ENCODE measurements at places on chromosomes 3 and 15. TPM values are rescaled to one million over a fixed set of nuclear protein-coding genes. Genes with fewer than 3 reads are reported as not detected.

CYP8B1 gene
- not detected for total RNA-seq

CCNDBP1 gene
- total RNA-seq, result 61.8 TPM

HHLA2 gene
- total RNA-seq, result 1.1 TPM

ASB14 gene
- total RNA-seq, result not detected

RTP4 gene
- total RNA-seq, result 3.1 TPM

ZBBX gene
- not detected for total RNA-seq

STXBP5L gene
- not detected for total RNA-seq

ZNF385D gene
- not detected for total RNA-seq

TUSC7 gene
- not detected for total RNA-seq

DNA sequence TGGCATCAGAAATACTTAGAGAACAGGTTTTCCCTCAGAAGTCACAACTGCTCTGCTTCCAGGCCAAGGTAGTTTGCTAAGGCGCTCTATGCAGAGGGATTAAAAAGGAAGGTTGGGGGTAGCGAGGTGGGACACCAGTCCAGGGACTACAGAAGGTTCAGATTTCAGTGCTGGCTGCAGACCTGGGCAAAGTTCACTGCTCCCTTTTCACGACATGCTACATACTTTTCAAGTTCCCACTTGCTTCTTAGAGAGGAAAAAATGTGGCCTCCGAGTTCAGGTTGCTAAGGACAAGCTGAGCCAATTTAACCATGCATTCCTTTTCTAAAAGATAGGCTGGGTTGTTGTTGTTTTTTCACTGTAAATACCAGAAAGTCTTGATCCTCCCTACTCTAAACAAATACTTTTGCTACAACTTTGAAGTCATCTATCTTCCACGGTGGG lies 158.6 kb upstream of the NR2F2 start:
- no peak for DNase-seq

DNA sequence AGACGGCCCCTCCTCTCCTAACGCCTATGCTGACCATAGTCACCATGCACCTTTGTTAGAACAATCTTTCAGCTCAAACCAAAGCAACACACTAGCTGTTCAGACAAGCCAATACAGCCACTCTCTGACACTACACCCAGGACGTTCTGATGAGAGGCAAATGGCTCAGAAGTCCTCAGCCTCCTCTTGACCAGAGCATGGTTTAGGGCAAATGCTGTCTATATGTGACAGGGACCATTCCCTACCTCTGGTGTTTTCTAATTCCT lies 264.8 kb upstream of the HES1 start:
- DNase-seq, result no peak

- no peak for DNase-seq
These were observed 10.7 kb downstream of the ZXDC start for GRCh38 chr3:126464997-126465396.

GRCh38 chr3:46930166-46930944 lies 46.2 kb downstream of the CCDC12 start:
- DNase-seq, result no peak

- no peak for DNase-seq
These were observed 19.5 kb upstream of the CXCR6 start for GRCh38 chr3:45923755-45924154.

DNA sequence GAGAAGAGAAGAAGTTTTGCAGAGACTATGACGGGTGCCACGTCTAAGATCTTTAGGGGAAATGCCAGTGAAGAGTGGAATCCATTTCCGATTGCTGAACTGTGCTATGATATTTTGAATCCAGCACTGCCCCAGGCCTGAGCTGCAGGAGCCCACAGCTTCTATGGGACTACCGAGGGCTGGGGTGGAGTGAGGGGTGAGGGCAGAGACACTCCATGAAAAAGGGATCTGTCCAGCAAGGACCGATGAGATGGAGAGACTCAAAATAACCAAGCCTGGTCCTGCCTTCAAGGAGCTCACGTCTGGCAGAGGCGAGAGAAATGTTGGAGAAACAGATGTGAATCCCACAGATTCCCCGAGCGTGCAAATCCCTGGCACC lies 79.8 kb upstream of the MEF2A start:
- no peak for DNase-seq

DNA sequence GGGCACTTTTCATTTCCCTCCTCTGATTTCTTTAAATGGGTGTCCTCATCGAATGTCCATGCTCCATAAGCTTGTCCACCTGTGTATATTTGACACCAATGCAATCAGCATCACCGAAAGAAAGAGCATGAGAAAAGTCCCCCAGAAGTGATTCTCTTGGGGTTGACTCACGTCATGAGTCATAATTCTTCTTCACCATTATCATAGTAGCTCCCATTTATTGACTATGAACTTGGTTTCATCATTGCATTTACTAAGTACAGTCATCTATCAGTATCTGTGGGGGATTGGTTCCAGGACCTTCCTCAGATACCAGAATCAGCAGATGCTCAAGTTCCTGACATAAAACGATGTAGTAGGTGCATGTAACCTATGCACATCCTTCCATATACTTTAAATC lies 372.5 kb upstream of the CFAP20DC start:
- no peak for DNase-seq

DNA sequence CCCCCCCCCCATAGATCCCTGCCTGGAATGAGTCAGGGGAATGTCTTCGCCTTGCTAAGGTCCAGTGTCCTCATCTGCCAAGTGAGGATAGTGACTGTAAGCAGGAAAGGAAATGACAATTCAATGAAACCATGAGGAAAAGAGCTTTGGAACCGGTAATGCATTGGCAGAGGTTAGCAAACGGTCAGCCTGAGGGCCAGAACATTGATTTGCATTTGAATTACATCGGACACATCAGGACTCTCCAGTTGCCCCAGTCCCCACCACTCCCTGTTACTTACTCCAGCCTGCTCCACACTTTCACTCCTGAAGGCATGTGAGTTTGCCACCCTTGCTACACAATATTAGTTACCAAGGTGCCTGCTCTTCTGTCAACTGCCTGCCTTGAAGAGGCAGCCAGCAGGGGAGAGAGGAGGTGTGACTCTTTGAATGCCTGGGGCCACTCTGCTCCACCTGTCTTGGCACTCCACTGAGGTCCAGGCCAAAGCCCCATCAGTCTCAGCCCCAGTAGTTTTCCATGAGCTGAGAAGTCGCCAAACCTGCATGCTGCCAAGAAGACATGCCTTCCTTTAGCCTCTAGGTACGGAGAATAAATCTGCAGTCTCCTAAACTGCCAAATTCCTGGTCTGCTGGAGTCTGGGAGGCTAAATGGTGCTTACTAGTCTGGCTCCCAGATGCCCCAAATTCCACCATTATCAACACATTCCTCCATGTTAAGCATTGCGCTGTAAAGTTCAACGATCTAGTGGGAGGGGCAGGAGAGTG lies 191.7 kb upstream of the TLE3 start:
- DNase-seq, result no peak

DNA sequence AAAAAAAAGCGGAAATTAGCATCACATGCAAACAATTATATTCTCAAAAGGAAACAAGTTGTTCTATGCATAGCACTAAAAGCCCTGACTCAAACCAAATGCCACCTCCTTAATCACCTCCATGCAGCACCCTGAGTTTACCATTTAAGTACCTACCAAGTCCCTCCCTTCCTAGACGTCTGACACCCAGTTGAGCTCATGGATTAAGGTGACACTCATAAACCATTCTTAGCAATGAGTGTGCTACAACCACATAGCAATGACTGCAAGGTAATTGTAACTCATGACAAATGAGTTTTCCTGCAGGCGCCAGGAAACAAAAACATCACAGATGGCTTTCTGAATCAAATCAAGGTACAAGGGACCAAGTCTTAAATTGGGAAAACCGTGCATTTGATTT lies 32.0 kb downstream of the WWTR1 start:
- no peak for DNase-seq

GRCh38 chr15:90184786-90185704 lies 16.1 kb upstream of the SEMA4B start:
- DNase-seq, result peak; percentile 37

DNA sequence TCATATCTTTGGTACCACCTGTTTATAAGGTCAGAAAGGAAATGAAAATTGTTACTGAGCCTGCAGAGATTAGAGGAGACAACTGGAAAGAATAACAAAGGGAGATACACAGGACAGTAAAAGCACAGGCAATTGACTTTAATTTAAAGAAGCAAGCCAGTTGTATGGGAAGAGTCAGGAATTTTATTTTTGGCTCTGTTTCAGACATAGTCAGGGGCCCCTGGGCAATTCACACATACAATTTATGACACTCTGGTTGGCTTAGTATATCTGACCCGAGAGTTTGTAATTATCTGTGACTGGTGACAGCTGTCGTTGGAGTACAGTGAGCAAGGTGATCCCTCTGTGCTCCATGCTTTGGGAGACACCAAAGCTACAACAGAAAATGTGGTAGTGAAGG lies 591.9 kb upstream of the NECTIN3 start:
- DNase-seq, result no peak

DNA sequence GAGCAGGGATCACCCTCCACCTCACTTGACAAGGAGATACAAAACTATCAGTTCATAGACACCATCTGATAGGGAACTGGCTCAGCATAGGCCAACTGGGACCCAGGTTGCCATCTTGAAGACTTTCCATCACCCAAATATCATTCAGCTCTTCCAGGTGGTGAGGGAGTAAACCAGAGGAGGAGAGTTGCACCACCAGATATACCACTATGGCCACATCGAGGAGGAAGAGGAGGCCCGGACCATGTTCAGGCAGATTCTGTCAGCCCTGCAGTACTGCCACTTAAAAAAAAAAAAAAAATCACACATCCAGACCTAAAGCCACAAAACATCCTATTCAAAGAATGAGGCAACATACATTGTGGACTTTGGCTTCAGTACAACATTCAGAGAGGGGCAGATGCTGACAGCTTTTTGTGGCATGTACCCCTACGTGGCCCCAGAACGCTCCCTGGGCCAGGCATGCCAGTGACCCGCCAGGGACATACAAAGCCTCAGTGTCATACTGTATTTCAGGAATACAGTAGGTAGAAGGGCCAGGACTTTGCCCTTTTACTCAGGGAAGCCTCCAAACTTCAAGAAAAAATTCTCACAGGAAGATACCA lies 18.4 kb upstream of the EMC3 start:
- no peak for DNase-seq

GRCh38 chr3:35505181-35505580 lies 134.1 kb upstream of the ARPP21 start:
- DNase-seq, result no peak

DNA sequence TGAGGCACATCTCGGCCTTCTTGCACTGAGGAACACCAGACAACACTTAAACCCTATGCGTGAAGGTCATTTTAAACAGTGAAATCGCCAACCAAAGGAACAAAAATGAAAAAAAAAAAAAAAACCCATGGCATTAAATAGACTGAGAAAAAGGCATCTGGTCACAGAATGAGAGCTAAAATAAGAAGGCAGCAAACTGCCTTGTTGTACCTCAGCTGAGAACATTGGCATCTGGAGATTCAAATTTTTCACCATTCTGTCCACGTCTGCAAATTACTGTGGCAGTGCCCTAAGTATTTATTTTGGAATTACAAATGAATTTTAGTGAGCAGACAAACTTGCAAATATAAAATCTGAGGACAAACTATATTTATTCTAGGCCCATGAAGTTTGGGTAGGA lies 82.6 kb upstream of the POU1F1 start:
- DNase-seq, result no peak

- no peak for DNase-seq
These were observed 36.8 kb downstream of the PFN2 start for GRCh38 chr3:149933858-149934257.

DNA sequence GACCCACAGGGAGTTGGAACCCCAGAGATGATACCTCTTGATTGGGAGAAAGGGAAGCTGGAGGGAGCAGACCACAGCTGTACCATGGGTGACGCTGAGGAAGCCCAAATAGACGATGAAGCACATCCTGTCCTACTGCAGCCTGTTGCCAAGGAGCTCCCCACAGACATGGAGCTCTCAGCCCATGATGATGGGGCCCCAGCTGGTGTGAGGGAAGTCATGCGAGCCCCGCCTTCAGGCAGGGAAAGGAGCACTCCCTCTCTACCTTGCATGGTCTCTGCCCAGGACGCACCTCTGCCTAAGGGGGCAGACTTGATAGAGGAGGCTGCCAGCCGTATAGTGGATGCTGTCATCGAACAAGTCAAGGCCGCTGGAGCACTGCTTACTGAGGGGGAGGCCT lies 201.1 kb downstream of the AKAP13 start:
- DNase-seq, result peak; percentile 22

DNA sequence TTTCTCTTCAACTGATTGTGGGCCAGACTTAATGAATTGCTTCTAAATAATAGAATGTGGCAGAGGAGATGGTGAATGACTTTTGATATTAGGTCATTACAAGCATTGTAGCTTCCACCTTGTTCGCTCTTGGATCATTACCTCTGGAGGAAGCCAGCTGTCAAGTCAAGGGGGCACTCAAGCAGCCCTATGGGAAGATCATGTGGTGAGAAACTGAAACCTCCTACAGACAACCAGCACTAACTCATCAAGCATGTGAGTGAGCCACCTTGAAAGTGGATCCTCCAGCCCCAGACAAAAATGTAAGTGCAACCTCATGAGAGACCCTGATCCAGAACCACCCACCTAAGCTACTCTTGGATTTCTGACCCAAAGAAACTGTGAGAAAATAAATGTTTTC lies 109.8 kb upstream of the TBC1D5 start:
- DNase-seq, result no peak

GRCh38 chr15:42138968-42139386 lies 17.5 kb downstream of the PLA2G4F start:
- no peak for DNase-seq

GRCh38 chr3:31900583-31900982 lies 80.5 kb downstream of the OSBPL10 start:
- no peak for DNase-seq

DNA sequence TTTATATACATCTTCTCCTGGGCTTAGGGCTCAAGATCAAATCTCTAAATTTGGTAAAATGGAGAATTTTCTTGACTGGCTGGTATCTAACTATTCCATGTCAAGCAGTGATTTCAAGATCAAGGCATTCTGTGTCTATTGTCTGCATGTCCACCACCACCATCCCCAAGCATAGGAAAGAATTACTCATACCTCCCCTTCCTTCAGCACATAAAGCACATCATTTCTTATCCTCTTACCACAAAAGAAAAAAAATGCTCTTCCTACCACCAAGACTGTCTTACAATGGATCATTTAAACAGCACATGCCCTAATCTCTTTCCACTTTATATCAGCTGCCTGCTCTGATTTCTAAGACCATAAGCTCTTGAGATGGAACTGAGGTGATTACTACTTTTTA lies 470.5 kb upstream of the THBS1 start:
- DNase-seq, result no peak

GRCh38 chr3:123129532-123129931 lies 62.7 kb downstream of the PDIA5 start:
- DNase-seq, result no peak

Data from CD8-positive, alpha-beta memory T cell (primary cell).